Cardiac muscle cell (in vitro differentiated cells and primary cell): ENCODE measurements at places on chromosomes 11 and 22. TPM values are rescaled to one million over a fixed set of nuclear protein-coding genes. Genes with fewer than 3 reads are reported as not detected.

TBC1D22A gene
- total RNA-seq, result 16.2 and 16.6 TPM in 2 replicates

TTLL1 gene
- 29.9 and 38.2 TPM in 2 replicates for total RNA-seq

- no peak for DNase-seq
- H3K27ac ChIP-seq, result no peak overlapping the region
- H3K27me3 ChIP-seq, result no peaks in the 10 kb centered on the region
- no peaks in the 10 kb centered on the region for H3K4me1 ChIP-seq
Observed at GRCh38 chr11:99555486-99555885, 534.7 kb downstream of the CNTN5 start.

- no peaks in the 10 kb centered on the region for H3K27me3 ChIP-seq
- no peak overlapping the region for H3K4me3 ChIP-seq
- H3K4me1 ChIP-seq, result peaks cover 47% of the 10 kb centered on the region
- H3K36me3 ChIP-seq, result no peaks in the 10 kb centered on the region
- no peak overlapping the region for H3K27ac ChIP-seq
Observed at GRCh38 chr11:115257678-115258077, 246.5 kb downstream of the CADM1 start.

DNA sequence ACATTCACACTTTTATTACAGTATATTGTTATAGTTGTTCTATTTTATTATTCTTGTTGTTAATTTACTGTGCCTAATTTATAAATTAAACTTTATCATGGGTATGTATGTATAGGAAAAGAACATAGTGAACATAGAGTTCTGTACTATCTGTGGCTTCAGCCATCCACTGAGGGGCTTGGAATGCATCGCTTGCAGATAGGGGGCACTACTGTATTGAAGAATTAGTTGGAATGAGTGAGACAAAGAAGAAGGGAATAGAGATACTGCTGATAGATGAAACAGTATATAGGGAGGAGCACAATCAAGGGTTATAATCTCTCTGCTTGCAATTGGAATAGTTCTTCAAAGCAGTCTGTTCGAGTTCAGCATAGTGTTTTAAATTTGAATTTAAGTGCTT is 432.2 kb downstream of the RAB38 start:
- H3K36me3 ChIP-seq, result no peaks in the 10 kb centered on the region
- no peak overlapping the region for H3K27ac ChIP-seq
- H3K4me3 ChIP-seq, result no peak overlapping the region
- no peak for DNase-seq
- no peaks in the 10 kb centered on the region for H3K4me1 ChIP-seq
